ENCODE measurements at places on chromosomes 1 and 21. TPM values are rescaled to one million over a fixed set of nuclear protein-coding genes. Genes with fewer than 3 reads are reported as not detected.

MFN2 gene
- total RNA-seq: 57.3 TPM

KIF26B gene
- total RNA-seq: under 0.01 TPM

BSDC1 gene
- total RNA-seq: 56.5 TPM

HMCN1 gene
- 151 TPM for total RNA-seq

FOXD2 gene
- 0.66 TPM for total RNA-seq

LRRC3 gene
- total RNA-seq: 0.25 TPM

TMEM269 gene
- not detected for total RNA-seq

CLK2 gene
- total RNA-seq: 26.2 TPM

HS2ST1 gene
- 17.4 TPM for total RNA-seq

LMOD1 gene
- 61.5 TPM for total RNA-seq

CHI3L1 gene
- total RNA-seq: 0.06 TPM

KRTAP19-1 gene
- total RNA-seq: not detected

DNAJC16 gene
- total RNA-seq: 12.3 TPM

FMN2 gene
- 8.3 TPM for total RNA-seq

KISS1 gene
- total RNA-seq: not detected

RPE65 gene
- not detected for total RNA-seq

TCHHL1 gene
- total RNA-seq: not detected

CYP4A11 gene
- total RNA-seq: 0.13 TPM

KIF17 gene
- total RNA-seq: 0.19 TPM

NEXN gene
- 26.5 TPM for total RNA-seq

CCDC17 gene
- total RNA-seq: 0.53 TPM

CCDC28B gene
- total RNA-seq: 15.6 TPM

CRNN gene
- total RNA-seq: not detected

CFAP141 gene
- total RNA-seq: not detected

FYB2 gene
- total RNA-seq: not detected

DNASE2B gene
- total RNA-seq: not detected

OMA1 gene
- 17.8 TPM for total RNA-seq

CD2 gene
- total RNA-seq: not detected

PPM1J gene
- total RNA-seq: 0.53 TPM

FBXO28 gene
- 35.9 TPM for total RNA-seq

LCE2B gene
- total RNA-seq: not detected

TDRD10 gene
- 0.06 TPM for total RNA-seq

HTR6 gene
- total RNA-seq: 0.13 TPM

CCDC181 gene
- total RNA-seq: 0.92 TPM

MIXL1 gene
- not detected for total RNA-seq

JAM2 gene
- total RNA-seq: 0.93 TPM

AADACL4 gene
- not detected for total RNA-seq

STUM gene
- total RNA-seq: not detected

AADACL3 gene
- not detected for total RNA-seq

PLA2G5 gene
- 3.9 TPM for total RNA-seq

TCHH gene
- total RNA-seq: not detected

IGSF3 gene
- total RNA-seq: 0.53 TPM

ADARB1 gene
- total RNA-seq: 4.8 TPM

FAM72C gene
- total RNA-seq: 0.44 TPM

ELAVL4 gene
- total RNA-seq: not detected
